Activated T-helper 1 cell treated with anti-CD3 and anti-CD28 coated beads, Interleukin-2, amount 50 U/mL, for 16 hours (primary cell): ENCODE measurements at places on chromosomes 6 and 20.
A peak's percentile ranks its signal among the peaks of the same experiment; 100 is the strongest.

GRCh38 chr6:84033523-84034451 is at the start of gene MRAP2:
MRAP2 (plus strand) TSS chr6:84033772; CDS start chr6:84055319, 21,547 bp downstream.
- no peak for DNase-seq

DNA sequence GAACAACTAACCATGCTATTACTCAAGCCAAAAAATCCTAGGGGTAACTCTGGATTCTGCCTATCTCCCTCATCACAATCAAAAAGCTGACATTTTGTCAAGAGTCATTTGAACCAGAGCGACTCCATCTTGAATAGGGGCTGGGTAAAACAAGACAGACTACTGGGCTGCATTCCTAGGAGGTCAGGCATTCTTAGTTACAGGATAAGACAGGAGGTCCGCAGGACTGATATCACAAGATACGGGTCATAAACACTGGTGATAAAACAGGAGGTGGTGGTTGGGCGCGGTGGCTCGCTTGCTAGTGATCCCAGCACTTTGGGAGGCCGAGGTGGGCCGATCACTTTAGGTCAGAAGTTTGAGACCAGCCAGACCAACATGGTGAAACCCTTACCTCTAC is 32.2 kb downstream of the C6orf52 start:
- no peak for DNase-seq

DNA sequence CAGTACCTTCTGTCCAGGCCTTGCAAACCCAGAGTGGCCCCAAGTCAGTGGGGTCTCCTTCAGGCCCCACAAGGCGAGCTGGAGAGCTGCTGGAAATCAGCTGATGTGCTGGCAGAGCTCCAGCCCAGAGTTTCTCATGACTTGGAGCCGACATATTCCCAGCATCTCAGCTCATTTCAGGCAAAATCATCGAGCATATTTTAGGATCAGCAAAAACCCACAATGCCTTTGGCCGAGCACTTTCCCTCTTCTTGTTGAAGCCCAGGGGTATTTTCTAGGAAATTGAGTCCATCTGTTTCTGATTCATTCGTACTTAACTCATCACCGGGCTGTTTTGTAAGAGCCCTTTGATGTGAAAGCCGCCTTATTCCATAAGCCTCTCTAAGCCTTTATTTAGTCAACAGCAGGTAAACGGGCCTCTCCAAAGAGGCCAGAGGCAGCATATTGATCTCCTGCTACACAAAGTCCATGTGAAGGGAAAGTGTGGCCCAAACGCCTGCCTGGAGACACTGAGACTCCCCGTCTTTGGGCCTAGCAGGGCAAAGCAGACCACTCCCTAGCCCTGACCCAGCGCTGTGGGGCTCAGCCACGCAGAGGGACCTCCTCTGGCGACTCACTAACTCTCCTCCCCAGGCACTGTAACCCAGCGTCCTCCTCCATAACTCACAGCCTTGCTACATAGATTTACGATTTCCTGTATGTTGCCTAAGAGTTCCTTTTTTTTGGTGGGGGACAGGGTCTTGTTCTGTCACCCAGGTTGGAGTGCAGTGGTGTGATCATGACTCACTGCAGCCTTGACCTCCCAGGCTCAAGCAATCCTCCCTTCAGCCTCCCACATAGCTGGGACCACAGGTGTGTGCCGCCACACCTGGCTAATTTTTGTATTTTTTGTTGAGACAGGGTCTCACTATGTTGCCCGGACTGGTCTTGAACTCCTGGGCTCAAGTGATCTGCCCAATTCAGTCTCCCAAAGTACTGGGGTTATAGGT is 12.1 kb upstream of the C20orf203 start:
- no peak for DNase-seq

DNA sequence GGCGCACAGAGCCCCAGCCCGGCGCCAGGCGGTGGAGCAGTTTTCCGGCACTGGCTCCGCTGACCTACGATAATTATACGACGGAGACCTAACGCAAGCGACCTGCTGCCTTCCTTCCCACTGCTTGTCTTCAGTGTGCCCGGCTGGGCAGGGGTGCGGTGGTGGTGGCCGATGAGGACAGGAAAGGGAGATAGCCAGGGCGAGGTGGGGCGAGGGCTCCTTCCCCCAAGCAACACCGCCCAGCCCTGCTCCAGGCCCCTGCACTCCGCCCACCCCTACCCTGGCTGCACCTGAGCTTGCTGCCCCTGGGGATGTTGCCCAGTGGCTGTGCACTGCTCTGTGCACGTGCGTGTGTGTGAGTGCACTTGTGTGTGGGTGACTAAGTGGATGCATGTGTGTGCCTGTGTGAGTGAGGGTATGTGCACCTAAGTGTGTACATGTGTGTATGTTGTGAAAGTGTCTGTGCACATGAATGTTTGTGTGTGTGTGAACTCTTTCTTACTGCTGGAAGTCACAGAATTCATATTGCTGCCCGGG is 42.6 kb upstream of the IRF4 start:
- no peak for DNase-seq

GRCh38 chr6:77715588-77715987 is 62.7 kb downstream of the MEI4 start:
- no peak for DNase-seq

- DNase-seq: no peak
Measured at GRCh38 chr6:37630281-37630799, 67.3 kb downstream of the MDGA1 start.

- DNase-seq: no peak
Measured at GRCh38 chr6:150511313-150511712, 88.4 kb upstream of the PLEKHG1 start.

DNA sequence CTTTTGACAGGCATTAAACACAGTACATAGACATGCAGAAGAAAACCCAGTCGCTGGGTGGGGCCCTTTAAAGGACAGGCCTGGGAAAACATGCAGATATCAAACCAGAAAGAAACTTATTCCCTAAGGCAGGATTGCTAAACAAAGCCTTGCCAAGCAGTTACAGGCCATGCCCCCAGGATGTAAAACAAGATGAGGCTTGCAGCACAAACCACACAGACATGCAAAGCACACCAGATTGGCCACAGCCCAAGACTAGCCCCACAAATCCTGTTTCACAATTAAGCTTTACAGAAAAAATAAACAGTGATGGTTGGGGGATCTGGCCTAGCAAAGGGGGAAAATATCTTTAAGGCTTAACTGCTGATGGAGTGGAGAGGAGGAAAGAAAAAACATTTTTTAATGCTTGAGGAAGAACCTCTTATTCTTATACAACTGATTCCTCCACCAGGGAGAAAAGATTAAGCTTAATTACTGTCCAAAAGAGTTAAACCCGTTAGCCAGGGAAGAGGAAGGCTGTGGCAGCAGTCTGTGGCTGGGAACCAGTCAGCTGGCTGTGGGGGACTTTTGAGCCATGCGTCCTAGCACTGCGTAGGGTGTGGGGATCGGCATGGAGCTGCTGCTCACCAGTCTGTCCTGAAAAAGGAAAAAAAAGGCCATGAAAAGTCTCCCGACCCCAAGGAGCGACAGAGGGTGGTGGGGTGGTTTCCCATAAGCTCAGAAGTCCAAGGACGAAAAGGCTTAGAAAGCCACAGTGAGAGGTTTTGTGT is 28.4 kb downstream of the COL19A1 start:
- no peak for DNase-seq

GRCh38 chr20:53869466-53870258 is 200.7 kb downstream of the BCAS1 start:
- peak; percentile 48 for DNase-seq

- DNase-seq: no peak
Measured at GRCh38 chr20:50077818-50078601, 34.9 kb downstream of the UBE2V1 start.

DNA sequence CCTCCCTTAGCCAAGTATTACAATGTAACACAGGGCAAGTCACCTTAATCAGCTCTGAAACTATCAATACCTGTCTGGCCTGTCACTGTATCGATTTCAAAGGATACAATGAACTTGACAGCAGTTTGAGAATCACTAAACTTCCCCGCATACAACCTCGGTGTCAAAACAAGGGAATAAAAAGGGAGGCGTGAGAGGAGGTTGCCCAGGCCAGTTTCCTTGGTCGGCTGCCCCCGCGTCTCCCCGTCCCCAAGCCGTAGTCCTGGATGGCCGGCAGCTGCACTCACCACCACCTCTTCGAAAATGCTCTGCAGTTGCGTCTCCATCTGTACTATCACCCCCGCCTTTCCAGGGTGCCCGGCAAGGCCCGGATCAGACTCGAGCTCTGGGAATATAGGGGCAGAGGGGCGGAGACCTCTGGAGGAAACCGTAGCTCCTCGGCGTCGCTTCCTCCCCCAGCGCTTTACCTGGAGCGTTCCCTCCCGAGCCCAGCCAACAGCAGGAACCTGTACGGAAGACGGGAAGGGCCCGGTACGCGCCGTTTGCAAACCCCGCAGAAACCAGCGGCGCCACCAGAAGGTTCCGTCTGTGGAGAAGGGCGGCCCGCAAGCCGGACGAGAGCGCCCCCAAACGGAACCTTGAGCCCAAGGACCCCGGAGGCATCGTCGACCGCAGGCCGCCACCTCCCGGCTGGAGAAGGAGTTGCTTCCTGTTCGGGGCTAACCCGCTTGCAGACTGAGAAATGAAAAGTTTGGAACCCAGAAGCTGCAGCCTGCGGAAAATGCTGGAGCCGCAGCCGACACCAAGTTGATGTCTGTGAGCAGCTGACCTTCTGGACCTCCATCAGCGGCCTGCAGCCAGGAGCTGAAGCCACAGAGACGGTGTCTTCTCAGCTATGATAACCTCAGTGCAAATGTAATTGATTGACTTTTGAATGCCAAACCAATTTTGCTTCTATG is at the start of gene MED23:
Gene MED23, minus strand, starts transcription at position 519 of the 959 bp plus-strand sequence. Its CDS starts 193 bp downstream, at position 326.
- DNase-seq: peak; percentile 91

DNA sequence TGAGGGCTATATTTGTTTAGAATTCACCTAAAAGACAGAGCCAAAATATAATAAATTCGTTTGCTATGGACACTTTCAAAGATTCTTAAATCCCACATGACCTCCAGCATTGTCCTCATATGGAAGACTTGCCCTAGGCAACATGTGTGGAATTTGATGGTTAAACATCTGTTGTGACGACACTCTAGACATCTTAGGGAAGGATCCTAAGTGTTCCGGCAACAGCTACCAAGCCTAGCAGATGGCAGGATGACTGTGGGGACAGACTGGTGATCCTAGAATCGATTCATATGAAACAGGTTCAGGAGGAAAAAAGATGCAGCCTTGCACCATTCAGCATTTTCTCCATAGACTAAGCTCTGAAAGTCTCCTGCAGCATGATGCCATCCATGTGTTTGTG is 77.6 kb upstream of the BACH2 start:
- DNase-seq: no peak

DNA sequence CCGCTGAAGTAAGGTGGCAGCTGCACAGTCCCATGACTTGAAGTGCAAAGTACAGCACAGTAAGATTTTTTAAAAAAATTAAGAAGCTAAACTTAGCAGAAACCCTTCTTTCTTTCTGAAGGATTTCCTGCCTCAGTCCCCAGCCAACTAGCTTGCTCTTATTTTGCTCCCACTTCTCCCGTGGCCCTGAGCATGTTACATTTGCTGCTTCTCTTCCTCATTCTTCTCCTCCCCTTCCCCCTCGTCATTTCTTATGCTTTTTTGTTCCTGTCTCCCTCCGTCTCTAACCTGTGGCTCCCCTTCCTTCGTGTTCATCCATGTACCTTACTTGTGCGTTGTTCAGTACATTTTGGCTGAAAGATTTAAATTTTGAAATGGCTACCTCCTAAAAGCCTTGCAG is 123.0 kb downstream of the SASH1 start:
- DNase-seq: no peak

DNA sequence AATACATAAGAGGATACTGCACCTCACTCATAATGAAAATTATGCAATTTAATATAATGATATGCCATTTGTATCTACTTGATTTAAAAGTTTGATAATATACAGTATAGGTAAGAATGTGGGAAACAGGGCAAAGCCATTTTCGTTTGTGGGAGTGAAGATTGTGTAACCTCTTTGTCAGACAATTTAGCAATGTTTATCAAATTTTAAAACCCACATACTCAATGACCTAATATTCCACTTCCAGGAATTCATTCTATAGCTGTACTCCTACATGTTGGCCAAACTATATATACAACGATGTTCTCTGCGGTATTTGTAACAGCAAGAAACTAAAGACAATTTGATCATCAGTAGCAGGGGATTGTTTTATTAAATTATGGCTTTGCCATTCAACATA is 17.8 kb upstream of the FKBP5 start:
- no peak for DNase-seq

GRCh38 chr20:16942756-16943155 is 194.6 kb downstream of the OTOR start:
- DNase-seq: no peak

DNA sequence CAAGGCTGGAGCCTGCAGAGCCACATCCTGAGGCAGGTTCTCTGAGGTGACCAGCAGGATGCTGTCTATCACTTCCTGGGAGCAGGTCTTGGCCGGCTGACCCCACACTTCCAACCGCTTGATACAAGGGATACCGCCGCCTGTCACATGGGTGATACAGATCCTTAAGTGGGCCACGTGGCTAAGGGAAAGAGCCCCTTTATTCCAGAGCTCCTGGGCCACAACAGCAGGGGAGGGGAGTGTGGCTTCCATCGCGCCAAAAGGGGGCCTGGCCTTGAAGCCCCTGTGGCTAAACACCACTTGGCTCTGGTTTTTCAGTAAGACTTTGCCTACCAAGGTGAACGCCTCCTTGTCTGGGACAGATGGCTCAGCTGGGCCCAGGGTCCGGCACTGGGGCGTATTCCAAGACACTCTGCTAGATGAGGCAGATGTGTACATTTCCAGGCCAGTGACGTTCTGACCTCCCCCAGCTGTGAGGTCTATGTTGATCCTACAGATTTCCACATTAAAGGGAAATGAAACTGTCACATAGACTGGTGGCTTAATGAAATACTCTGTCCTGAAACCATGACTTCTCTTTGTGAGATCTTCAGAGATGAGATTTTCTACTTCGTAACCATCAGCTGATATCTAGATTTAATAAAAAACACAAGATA is 37.6 kb upstream of the AVP start:
- DNase-seq: no peak

DNA sequence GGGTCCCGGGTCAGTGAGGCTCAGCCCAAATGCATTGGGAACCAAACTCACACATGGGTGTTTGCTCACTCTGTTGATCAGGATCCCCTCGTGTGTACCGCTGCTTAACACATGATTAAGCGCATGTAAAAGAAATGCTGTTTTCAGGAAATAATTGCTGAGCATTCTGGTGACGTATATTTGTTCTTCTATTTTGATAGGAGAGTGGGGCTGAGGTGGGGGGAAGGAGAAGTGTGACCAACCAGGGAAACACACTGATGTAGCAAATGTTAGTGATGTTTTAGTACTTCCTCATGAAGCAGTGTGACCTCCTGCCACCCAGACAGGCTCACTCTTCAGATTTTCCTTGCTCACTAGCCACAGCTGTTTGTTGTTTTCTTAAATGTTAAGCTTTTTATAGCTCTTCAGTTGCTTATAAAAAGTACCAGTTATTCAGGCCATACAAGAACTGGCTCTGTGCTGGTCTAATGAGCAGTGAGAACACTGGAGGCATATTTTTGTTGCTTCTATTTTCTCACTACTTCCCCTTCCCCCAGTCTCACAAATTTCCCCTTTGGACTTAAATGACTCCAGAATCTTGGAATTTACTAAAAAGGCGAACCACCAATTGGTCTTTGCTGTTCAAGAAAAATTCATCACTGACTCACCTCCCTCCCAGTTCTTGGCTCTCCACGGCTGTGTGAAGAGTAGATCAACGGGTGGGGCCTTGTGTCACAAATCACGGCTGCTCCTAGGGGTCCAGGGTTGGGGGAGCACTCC is 79.2 kb upstream of the BACH2 start:
- DNase-seq: no peak

- no peak for DNase-seq
Measured at GRCh38 chr6:158207422-158207788, 39.3 kb downstream of the GTF2H5 start.

GRCh38 chr6:160756021-160756420 is 54.0 kb downstream of the PLG start:
- DNase-seq: no peak
